Cardiac muscle cell (in vitro differentiated cells and primary cell): ENCODE measurements at places on chromosomes 11 and 22. TPM values are rescaled to one million over a fixed set of nuclear protein-coding genes. Genes with fewer than 3 reads are reported as not detected.

The CADM1 gene
- 113 and 126 TPM in 2 replicates for total RNA-seq

The THYN1 gene
- 87.4 and 90.2 TPM in 2 replicates for total RNA-seq

The SHANK2 gene
- total RNA-seq, result 0.07 and 0.83 TPM in 2 replicates

The ISX gene
- not detected in 2 replicates for total RNA-seq

The AQP11 gene
- total RNA-seq, result 3.0 and 4.3 TPM in 2 replicates

The LTBP3 gene
- 61.8 and 98.3 TPM in 2 replicates for total RNA-seq

The TMEM45B gene
- total RNA-seq, result 0.18 and 0.33 TPM in 2 replicates

The TSPAN32 gene
- 22.0 and 22.4 TPM in 2 replicates for total RNA-seq

The TEX54 gene
- not detected in 2 replicates for total RNA-seq

The SGSM1 gene
- 0.25 and 0.39 TPM in 2 replicates for total RNA-seq

The PRRG4 gene
- total RNA-seq, result not detected in 2 replicates
